ENCODE measurements at places on chromosomes 11 and 22.
A peak's percentile ranks its signal among the peaks of the same experiment; 100 is the strongest.

DNA sequence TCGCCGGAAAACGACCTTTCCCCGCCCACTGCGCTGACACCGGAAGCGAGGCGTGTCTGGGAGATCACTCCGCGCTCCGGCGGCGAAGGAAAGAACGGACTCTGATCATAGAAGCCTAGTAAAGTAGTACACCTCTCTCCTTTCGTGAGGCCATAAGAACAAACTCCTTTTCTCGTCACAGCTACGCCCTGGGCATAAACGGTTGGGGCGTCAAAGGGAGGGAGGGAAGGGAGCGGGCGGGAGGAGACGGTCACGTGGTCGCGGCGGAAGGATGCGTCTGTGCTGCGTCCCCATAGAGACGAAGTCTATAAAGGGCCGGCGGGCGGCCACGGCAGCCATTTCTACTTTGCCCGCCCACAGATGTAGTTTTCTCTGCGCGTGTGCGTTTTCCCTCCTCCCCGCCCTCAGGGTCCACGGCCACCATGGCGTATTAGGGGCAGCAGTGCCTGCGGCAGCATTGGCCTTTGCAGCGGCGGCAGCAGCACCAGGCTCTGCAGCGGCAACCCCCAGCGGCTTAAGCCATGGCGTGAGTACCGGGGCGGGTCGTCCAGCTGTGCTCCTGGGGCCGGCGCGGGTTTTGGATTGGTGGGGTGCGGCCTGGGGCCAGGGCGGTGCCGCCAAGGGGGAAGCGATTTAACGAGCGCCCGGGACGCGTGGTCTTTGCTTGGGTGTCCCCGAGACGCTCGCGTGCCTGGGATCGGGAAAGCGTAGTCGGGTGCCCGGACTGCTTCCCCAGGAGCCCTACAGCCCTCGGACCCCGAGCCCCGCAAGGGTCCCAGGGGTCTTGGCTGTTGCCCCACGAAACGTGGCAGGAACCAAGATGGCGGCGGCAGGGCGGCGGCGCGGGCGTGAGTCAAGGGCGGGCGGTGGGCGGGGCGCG, at the start of gene ATF4:
Gene ATF4 (plus strand): TSS at position 337 of the 880 bp plus-strand sequence. CDS start 884 bp downstream, outside the sequence.
- peak; percentile 93 for DNase-seq

GRCh38 chr11:46002189-46002588, 79.7 kb downstream of the LARGE2 start:
- DNase-seq, result no peak

GRCh38 chr11:27459191-27459590, 13.4 kb downstream of the LGR4 start:
- DNase-seq, result no peak

DNA sequence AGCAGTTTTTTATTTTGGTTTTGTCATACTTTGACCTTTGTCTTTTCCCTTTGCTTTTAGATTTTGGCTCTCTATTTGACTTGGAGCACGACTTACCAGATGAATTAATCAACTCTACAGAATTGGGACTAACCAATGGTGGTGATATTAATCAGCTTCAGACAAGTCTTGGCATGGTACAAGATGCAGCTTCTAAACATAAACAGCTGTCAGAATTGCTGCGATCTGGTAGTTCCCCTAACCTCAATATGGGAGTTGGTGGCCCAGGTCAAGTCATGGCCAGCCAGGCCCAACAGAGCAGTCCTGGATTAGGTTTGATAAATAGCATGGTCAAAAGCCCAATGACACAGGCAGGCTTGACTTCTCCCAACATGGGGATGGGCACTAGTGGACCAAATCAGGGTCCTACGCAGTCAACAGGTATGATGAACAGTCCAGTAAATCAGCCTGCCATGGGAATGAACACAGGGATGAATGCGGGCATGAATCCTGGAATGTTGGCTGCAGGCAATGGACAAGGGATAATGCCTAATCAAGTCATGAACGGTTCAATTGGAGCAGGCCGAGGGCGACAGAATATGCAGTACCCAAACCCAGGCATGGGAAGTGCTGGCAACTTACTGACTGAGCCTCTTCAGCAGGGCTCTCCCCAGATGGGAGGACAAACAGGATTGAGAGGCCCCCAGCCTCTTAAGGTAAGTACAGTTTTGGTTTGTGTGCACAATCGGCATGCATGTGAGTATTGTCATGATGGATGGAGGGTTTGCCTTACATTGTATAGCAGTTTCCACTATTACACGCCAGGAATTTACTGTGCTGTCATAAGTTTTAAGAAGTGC, 25.0 kb downstream of the EP300 start:
- DNase-seq, result no peak

DNA sequence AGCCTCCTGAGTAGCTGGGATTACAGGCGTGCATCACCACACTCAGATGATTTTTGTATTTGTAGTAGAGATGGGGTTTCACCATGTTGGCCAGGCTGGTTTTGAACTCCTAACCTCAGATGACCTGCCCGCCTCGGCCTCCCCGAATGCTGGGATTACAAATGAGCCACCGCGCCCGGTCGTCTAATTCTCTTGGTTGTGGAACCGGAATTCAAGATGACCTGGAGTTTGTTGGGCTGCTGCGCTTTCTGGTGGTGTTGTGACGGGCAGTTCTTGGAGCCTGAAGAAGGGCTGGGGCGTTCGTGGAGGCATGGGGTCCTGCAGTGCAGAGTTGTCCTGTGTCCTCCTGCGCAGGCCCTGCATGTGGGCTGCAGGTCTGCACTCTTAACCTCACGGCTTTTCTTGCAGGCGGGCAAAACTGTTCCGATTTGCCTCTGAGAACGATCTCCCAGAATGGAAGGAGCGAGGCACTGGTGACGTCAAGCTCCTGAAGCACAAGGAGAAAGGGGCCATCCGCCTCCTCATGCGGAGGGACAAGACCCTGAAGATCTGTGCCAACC, 4.9 kb upstream of the TRMT2A start:
- DNase-seq, result no peak

DNA sequence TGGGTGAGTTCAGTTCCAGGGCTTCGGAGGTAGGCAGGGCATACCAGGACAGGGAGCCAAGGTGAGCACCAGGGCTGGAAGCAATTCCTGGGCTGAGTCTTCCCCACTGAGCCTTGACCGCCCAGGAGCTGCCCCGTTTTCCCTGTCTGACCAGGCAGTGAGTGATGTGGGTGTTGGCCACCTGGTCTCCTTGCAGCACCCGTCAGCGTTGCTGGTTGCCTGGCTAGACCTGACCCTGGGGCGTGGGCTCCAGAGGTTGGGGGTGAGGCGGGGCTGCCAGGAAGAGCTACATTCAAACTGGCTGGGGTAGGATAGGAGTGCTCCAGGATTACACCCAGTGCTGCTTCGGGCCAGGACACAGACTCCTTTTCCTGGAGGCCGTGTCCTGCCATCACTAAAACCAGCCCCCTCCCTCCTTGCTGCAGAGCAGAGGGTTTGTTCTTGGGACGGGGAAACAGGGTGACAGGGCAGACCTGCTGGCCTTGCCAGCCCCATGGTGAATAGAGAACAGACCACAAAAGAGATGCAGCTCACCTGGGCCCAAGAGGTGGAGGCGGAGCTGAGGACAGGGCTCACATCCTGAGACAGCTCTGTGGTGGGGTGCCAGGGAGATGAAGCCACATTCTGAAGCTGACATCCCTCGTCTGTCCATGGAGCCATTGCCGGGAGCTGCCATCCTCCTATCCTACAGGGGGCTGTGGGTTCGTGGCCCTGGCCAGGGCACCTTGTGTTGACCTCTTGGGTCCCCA, 14.2 kb downstream of the INCENP start:
- no peak for DNase-seq

- DNase-seq, result no peak
Observed at GRCh38 chr22:22976033-22976922, 88.7 kb downstream of the IGLL5 start.

GRCh38 chr11:14725150-14725549, 81.5 kb downstream of the PDE3B start:
- DNase-seq, result no peak

DNA sequence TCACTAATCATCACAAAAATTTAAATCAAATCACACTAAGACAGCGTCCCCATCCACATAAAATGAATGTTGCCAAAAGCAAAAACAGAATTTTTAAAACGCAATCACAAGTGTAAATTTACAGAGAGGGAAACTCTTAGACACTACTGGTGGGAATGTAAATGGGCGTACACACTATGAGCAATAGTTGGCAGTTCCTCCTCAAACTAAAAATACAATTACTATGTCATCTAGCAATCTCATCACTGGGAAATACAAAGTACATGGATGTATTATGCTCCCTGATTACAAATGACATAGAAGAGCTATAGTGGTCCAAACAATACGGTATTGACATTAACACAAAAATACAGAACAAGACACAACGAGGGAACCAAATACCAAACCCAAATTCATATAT, 8.7 kb upstream of the RGL4 start:
- no peak for DNase-seq

GRCh38 chr11:37812281-37812880, 1214.3 kb upstream of the RAG2 start:
- no peak for DNase-seq

GRCh38 chr11:63837027-63837688, 1.8 kb upstream of the MARK2 start:
- DNase-seq, result peak; percentile 91

GRCh38 chr22:25841775-25842174, 99.8 kb downstream of the MYO18B start:
- no peak for DNase-seq

DNA sequence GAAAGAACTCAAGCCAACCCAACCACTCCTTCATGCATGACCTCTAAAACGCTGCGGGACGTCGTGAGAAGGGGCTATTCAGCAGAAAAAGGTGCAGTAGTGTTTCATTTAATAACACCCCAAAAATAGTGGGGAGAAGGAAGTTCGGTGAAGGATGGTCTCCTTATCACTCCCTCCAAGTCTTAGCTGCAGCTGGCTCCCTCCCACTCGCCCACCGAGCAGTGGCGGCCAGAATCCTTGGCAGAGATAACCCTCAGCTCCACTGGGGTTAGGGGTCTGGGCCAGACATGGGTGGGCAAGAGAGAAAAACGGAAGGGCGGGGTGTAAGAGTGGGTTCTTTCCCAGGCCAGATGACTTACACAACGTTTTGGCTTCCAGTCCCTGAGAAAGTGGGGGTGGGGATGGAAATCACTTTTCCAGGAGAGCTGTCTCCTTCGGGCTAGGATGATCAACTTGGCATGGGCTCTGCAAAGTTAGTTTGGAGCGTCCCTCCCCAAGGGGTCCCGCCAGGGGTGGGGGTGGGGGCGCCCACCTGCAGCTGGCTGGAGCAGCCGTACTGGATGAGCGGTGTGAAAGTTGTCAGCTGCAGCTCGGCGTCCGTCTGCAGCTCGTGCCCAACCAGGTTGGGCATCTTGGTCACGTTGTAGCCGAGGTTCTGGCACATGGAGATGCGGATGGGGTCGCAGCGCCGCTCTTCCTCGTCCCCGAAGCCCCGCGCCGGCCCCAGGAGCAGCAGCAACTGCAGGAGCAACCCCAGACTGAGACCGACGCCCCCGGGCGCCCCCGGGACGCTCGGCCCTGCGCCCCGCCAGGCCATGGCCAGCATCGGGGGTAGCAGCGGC, 705 bp downstream of the FZD4 start:
- DNase-seq, result no peak

GRCh38 chr22:26617271-26618199, at the start of gene CRYBB1:
Gene CRYBB1, minus strand, starts transcription at chr22:26618027. Its CDS starts 1,708 bp downstream, at chr22:26616319.
- peak; percentile 76 for DNase-seq

- DNase-seq, result peak; percentile 88
Observed at GRCh38 chr22:40463017-40463631, 92.7 kb downstream of the SGSM3 start.

GRCh38 chr22:45586651-45587405, 84.1 kb downstream of the FBLN1 start:
- DNase-seq, result no peak

GRCh38 chr22:19772673-19773469, 12.3 kb downstream of the TBX1 start:
- peak; percentile 72 for DNase-seq

- no peak for DNase-seq
Observed at GRCh38 chr11:42890773-42891172, 421.0 kb upstream of the API5 start.

DNA sequence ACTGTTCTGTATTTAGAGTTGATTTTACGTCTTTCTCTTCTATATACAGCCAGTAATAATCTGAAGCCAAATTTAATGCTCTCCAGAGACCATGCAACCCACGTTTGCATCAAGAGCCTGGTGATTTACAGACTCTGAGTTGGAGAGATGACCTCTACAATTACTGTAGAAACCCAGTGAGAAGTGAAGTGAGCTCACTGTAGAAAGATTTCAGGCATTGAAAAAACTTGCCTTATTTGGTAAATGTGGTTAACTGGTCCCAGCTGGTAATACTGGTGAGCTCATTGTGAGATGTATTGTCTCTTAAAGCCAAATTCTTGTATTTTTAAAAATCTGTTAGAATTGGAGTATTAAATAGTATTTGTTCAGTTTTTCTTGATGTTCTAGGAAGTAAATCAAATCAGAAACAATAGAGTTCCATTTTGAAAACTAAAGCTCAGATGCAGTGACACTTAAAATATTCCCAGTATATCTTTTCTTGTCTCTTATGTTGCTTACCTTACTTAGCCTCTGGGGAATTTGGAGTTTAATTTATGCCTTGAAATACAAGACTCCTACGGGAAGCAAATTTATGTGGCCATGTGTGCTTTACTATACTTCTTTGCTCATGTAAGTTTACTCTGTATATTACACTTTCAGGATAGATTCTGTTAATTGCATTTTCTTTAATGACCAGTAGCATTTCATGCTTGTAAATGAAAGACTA, 189.9 kb downstream of the ARHGAP42 start:
- no peak for DNase-seq

- peak; percentile 69 for DNase-seq
Observed at GRCh38 chr11:68827733-68828132, 14.0 kb downstream of the CPT1A start.

DNA sequence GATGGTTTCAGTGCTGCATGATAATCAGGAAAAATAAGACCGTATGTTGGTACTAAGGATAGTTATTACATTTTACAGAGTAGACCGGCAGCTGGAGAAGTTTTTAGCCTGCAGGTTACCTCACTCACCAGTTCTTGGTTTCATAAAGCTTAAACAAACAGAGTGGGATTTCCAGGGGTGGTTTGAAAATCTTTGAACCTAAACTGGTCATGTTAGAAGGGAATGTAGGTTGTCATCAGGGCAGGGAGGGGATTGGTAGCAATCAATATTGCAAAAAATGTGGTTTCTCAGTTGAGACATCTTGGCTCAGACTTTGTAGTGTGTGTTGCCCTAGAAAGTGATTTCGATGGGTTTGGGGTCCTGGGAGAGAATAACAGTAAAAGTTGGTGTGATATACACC, 17.5 kb downstream of the EXT2 start:
- no peak for DNase-seq

Measured in hematopoietic multipotent progenitor cell treated with erythropoietin and hydrocortisone succinate and interleukin-3 and kit ligand, for 6 days (in vitro differentiated cells).